ENCODE measurements at places on chromosomes 12 and 14.

DNA sequence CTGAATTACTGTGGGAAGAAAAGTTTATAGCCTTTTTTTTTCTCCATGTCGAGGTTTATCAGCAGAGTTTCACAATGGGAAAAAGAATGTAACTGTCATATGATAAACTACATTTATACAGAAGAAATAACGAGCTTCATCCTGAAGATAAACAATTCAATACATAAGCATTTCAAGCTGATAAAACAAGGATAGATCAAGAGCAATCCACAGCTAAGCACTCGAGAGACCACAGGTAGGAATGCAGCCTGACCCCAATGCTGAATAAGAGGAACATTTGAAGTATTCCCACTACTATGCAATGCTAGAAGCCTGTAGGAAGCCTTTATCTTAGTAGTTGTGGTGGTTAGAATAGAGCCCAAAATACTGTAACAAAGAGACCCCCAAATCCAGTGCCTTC, 32.6 kb upstream of the DAAM1 start:
- no peak for DNase-seq

DNA sequence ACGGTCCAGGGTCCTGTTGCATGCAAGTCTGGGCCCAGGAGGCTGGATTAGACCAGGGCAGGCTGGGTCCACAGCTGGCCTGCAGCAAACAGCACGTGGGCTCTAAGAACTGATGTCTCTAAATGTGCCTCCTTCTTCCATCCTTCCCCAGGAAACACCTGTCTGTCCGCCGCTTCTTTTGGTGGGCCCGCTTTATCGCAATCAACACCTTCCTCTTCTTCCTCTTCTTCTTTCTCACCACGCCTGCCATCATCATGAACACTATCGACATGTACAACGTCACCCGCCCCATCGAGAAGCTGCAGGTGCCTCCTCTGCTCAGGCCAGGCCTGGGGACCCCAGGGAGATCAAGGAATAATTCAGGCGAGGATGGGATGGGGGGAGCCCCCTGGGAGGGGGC, 28.3 kb downstream of the NGB start:
- no peak for DNase-seq

GRCh38 chr14:22551605-22551997, 37.4 kb downstream of the DAD1 start:
- DNase-seq = no peak

GRCh38 chr14:32430326-32430725, 101.2 kb downstream of the AKAP6 start:
- no peak for DNase-seq

DNA sequence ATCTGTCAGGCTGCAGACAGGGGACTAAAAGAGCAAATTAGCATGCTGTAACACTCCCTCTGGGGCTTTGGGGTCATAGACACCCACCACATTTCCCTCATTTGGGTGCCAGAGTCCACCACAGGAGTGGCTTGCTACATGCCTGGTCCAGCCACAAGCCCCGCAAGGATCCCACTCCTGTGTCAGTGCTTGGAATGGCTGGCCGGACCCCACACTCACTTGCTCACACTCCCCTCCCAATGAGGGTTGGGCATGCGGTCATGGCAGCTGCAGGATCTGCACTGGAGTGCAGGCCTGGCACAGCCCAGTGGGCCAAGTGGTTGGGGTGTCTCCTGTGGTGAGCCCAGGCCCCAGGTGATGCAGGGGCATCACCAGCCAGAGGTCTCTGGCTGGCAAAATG, 59.9 kb downstream of the TSPAN19 start:
- DNase-seq = no peak

DNA sequence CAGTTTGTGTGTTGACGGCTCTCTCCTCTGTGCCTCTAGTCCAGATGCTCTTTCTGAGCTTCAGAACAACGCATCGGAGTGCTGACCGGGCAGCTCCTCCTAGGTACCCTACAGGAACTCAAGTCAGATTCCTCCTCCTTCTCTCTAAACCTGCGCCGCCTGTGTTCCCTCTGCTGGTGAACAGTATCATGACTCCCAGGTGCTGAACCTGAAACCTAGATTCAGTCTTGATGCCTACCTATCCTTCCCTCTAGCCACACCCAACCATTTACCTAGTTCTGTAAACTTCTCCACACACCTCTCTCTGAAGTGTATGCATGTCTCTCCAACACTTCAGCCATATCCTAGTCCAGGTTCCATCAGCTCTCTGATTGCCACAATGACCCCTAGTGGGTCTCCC, 112.7 kb downstream of the EFCAB11 start:
- DNase-seq = no peak

DNA sequence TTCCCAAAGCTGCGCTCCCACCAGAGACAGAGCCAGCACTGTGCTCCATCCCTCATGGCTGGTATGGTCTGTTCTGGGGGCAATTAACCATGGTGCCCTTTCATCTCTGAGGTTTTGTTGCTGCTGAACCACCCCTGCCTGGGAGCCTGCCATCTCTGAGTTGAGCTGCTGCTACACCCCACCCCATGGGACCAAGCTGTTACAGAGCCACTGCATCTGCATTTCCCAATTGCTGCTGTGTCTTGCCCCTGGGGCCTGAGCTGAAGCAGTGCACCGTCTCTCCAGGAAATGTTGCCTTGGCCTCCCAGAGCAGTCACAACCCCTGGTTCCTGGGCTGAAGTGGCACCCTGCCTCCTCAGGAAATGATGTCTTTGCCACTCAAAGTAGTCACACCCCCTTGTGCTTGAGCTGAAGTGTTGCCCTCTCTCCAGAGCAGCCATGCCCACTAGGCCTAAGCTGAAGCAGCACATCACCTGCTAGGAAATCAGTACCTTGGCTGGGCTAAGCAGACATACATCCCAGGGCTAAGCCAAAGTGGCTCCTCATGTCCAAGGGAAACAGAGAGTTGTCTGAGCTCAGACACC, 140.3 kb downstream of the RERGL start:
- DNase-seq = no peak

DNA sequence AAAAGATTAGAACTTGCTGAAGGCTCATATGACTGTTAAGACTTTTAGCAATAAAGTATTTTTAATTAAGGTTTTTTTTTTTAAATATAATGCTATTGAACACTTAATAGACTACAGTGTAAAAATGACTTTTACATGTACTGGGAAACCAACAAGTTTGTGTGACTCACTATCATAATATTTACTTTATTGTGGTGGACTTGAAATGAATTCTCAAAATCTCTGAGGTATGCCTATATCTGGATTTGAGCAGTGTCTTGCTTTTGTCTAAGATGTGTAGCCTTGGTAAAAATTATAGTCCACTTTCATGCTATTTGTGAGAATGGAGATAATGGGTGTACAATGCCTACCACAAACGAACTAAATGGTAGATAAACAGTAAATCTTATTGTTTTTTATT, 33.9 kb upstream of the NAV3 start:
- peak; percentile 29 for DNase-seq

DNA sequence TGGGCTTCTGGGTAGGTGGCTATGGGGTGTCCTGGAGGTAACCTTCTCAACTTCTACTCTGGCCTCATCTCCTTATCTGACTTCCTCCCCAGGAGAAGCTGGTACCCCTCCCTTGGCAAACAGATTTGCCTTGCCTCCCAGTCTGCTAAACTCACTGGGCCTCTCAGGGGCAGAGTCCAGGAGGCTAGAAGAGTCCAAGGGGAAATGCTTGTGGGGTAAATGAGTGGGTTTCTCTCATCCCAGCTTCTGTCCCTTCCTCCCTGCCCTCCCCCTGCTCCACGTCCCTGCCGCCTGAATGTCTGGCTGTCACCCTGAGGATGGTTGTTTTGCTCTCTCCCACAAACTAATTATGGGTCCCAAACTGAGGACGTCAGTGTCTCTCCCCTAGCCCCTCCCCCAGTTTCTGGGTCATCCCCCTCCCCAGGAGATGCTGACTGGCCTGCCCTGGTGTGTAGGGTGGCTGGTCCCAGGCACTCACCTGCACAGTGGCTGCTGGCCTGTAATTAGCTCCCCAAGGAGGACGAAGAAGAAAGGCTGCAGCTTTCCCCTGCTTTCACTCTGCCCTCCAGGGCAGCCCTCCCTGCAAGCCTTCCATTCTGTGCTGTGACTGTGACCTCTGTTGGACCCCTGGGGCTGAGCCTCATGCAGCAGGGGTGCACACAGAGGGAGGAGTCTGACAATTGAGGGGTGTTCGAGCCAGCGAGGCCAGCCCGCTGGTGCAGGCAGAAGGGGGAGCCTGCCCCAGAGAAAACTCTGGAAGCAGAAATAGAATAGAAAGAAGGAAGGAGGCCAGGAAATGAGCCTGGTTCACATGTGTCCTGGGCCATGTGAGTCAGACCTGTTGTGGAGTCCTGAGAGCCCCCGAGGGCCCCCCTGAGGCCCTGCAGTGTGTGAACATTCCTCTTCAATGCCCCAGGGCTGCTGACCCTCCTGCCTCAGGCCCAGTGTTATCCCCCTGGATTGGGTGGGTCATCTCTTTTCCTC, at the start of gene LRP1-AS:
LRP1-AS (minus strand) TSS at position 659 of the 984 bp plus-strand sequence.
- no peak for DNase-seq

Measured in SW480 (cell line).